NCI-H1417 treated with DMSO at 0.1 percent for 48 hours (cell line): ENCODE measurements at places on chromosomes 11 and 22.

DNA sequence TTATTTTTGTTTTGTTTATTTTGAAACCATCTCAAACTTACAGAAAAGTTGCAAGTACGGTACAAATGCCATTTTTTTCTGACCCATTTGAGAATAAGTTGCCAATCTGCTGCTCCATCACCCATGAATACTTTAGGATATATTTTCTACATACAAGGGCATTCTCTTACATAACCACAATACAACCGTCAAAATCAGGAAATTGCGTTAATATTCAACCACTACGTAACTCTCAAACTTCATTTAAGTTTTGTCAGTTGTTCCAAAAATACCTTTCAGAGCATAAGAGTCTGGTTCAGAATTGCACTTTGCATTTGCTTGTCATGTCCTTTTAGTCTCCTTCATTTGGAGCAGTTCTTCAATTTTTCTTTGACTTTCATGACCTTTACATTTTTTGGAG lies 194.3 kb upstream of the BDNF start:
- no peak for DNase-seq

GRCh38 chr11:62974848-62975522 lies 9.8 kb downstream of the SLC22A6 start:
- DNase-seq: no peak

DNA sequence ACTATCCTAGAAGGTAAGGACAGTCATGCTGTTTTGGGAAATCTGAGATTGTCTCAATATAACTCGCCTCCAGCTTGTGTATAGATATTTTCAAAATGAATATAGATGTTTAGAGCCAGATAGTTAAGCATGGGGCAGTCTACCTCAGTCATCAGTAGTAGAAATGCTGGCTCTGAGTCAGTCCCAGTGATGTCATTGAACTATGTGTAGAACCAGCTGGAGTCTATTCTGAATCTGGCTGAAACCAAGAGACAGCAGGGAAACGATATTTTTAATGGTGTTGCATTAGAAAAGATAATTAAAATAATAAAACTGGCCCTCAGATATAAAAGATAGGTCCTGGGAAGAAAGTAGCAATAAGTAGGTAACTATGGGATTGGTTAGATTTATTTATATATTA lies 25.9 kb downstream of the PIWIL4 start:
- DNase-seq: no peak

DNA sequence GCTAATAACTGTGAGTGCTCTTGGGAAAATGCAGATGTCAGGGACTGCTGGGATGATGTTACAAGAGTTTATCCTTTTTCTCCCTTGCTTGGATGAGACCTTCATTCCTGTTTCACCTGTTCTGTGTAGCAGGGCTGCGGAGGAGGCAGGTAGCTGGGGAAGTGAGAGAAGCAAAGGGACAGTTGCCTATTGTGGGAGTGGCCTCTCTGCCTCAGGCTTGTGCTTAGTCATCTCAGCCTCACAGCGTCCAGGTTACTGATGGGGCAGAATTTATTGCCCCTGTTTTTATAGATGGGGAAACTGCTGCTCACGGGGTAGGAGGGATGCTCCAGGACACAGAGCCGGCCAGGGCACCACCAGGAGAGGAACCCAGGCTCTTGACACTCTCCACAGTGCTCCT lies 1.7 kb downstream of the STX3 start:
- DNase-seq: no peak

GRCh38 chr11:105177658-105178057 lies 38.1 kb upstream of the CARD18 start:
- no peak for DNase-seq

GRCh38 chr11:36309779-36310178 lies 13.7 kb downstream of the PRR5L start:
- no peak for DNase-seq
